ENCODE measurements at places on chromosomes 3 and 15. TPM values are rescaled to one million over a fixed set of nuclear protein-coding genes. Genes with fewer than 3 reads are reported as not detected.

The RBM15B gene
- total RNA-seq, result 33.4 TPM

DNA sequence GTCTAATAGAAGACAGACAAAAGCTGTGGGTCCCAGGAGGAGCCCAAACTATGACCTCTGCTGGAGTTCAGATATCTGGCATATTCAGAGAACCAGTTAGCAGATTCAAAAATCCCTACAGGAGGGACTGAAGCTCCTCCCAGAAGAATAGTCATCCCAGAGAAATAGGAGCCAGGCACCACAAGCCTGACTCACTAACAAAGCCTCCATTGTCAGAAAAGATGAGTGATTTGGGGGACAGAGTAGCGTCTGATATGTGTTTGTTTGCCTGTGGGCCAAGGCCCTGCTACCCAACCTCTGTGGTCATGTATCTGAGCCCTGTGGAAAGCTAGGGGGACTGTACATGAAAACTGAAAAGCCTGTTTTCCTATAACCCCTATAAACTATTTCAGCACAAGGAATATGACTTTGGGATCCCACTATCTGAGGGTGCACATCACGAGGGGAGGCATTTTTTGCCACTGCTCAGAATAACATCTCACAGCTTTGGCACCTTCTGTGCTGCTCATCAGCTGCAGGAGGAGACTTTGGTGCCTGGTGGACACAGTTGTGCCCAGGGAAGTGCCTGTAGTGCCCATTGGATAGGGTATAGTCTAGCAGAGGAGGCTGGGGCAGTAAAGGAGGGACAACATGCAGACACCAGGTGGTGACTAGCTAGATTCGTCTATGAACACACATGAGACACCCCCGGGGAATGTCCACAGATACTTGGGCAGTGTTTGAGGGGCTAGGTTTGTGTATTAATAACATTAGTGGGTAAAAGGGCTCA is 9.7 kb upstream of the LARP6 start:
- no peaks in the 10 kb centered on the region for H3K36me3 ChIP-seq
- no peak overlapping the region for H3K4me3 ChIP-seq
- H3K27ac ChIP-seq, result no peak overlapping the region
- no peaks in the 10 kb centered on the region for H3K4me1 ChIP-seq

- H3K27ac ChIP-seq, result peak within 1 kb of the TSS; percentile 95
- peak; percentile 98 for DNase-seq
- H3K36me3 ChIP-seq, result peaks cover 13% of the 10 kb centered on the region
- H3K27me3 ChIP-seq, result no peaks in the 10 kb centered on the region
- H3K4me1 ChIP-seq, result peaks cover 42% of the 10 kb centered on the region
- peak within 1 kb of the TSS; percentile 94 for H3K4me3 ChIP-seq
These were observed at the start of gene CLPX for GRCh38 chr15:65184868-65185717. Gene CLPX, minus strand, starts transcription at chr15:65185342. Its CDS starts 189 bp downstream, at chr15:65185153.

DNA sequence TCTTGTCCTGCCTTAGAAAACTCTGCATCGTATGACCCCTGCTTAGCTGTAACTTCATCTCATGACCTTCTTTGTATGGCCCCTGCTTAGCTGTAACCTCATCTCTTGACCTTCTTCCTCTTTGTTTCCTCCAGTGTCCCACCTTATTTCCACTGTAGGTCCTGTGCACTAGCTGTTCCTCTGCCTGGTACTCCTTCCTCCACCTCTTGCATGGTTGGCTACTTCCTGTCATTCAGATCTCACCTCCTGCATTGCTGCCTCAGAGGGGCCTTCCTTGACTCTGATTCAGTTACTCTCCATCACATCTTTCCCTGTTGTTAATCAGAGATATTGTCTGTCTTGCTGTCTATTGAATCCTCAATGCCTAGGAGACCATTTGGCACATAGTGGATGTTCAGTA is 63.2 kb downstream of the PDE8A start:
- H3K27me3 ChIP-seq, result no peaks in the 10 kb centered on the region
- H3K4me3 ChIP-seq, result no peak overlapping the region
- H3K4me1 ChIP-seq, result peaks cover 10% of the 10 kb centered on the region
- no peaks in the 10 kb centered on the region for H3K36me3 ChIP-seq
- no peak overlapping the region for H3K27ac ChIP-seq
- DNase-seq, result no peak

- no peak overlapping the region for H3K4me3 ChIP-seq
- H3K36me3 ChIP-seq, result no peaks in the 10 kb centered on the region
- H3K27ac ChIP-seq, result no peak overlapping the region
- H3K4me1 ChIP-seq, result no peaks in the 10 kb centered on the region
- no peak for DNase-seq
These were observed 1.8 kb downstream of the BCHE start for GRCh38 chr3:165835431-165835830.

Data from spleen (tissue), 13 donors.